ENCODE measurements at places on chromosomes 7 and 10.

DNA sequence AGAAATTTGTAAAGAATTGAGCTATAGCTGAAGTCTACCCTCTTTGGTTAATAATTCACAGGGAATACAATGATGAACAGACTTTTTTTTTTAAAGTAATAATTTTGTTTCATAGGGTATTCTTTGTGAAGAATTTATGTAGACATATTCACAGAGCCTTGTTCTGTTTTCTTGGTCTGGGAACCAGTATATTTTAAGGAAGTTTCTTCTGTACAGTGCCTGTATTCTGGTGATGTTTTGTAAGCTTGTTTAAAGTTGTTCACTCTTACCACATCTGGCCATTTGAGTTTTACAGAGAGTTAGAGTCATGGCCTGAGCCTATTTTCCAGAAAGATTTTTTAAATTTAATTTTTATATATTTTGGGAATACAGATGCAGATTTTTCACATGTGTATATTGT, 70.3 kb downstream of the CCSER2 start:
- peak; percentile 64 for DNase-seq

GRCh38 chr10:79264942-79265341, 82.3 kb upstream of the PPIF start:
- peak; percentile 42 for DNase-seq

GRCh38 chr7:135620980-135621850, 41.1 kb upstream of the STMP1 start:
- peak; percentile 48 for DNase-seq

DNA sequence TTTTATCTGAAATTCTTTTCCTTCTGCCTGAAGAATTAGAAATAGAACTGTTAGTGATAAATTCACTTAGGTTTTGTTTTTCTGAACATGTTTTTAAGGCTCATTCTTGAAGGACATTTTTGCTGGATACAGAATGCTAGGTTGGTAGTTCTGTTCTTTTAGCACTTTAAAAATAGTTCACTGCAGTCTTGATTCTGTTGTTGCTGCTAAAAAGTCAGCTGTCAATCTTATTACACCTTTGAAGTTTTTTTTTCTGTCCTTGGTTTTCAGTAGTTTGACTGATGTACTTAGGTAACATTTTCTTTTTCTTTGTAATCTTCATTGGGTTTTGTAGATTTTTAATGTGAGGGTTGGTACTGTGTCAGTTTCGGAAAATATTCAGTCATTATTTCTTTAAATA, 48.7 kb downstream of the C1GALT1 start:
- DNase-seq: no peak

DNA sequence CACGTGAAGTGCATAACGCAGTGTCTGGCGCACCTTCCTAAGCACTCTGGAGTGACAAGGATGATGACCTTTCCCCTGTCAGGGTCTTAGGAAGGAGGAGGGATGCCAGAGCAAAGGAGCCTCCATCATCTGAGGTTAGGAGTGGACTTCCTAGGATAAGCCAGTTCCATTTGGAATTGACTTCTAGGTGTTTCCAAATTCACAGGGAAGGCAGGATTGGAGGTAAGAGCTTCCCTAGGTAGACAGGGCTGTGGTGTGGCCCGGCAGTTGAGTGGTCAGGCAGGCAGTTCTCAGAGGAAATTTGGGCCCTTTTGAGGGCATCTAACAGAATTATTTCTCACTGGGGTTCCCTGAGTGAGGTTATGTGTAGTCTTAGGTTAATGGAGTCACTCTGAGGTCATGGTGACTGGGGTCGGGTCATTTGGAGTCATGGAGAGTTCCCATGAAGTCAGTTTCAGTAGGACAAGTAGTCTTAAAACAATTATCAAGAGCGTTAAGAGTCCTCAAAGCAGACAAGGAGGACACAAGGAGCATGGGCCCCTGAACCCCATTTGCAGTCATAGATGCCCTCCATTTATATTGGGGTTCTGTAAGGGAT, 8.2 kb downstream of the PPIF start:
- no peak for DNase-seq

DNA sequence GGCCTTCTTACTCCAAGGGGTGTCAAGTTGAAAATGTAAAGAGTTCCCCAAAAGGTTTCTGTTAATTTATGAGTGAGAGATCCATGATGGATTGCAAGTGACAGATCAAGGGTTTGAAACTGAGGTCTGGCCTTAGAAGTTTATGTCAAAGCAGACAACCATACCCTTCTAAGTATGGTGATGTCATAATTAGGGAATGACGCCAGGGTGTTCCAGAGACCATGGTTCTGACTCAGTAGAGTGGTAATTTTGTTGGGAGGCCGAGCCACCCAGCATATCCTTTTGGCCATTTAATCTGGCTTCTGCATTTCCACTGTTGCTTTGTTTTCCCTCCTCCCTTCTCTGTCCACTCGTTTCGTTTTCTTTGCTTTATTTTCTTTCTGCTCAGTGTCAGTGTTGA, 2.7 kb downstream of the TRUB1 start:
- no peak for DNase-seq

DNA sequence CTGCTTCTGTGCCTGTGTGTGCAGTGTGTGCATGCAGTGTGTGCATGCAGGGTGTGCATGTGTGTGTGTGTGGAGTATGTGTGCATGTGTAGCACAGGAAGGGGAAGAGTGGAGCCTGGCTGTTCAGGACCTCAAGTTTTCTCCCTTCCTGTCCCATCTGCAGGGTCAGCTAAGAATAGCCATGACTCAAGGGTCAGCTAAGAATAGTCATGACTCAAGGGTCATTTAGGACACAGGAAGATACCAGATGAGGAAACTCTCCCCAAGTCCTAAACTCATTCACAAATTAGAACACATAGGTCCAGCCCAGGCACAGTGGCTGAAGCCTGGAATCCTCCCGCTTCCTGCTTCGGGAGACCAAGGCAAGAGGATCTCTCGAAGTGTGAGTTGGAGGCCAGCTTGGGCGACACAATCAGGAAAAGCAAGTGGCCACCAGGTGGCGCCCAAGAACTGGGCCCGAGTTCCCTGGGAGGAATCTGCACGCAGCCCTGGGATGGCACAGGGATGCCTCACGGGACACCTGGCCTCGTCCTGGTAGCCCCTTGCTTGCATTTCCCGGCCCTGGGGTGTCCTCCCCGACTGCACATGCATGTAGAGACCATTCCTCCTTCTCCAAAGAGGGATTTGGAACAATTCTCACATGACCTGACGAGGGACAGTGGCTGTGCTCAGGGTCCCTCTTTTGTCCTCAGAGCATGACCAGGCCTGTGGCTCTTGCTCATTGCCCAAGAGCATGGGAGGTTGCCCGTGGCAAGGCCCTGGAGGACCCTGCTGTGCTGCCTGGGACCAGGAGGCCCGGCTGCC, 21.4 kb upstream of the VOPP1 start:
- peak; percentile 87 for DNase-seq

- DNase-seq: no peak
These were observed 142.8 kb upstream of the PHYHIPL start for GRCh38 chr10:59033622-59034021.

- no peak for DNase-seq
These were observed 19.0 kb downstream of the GBF1 start for GRCh38 chr10:102264371-102264770.

DNA sequence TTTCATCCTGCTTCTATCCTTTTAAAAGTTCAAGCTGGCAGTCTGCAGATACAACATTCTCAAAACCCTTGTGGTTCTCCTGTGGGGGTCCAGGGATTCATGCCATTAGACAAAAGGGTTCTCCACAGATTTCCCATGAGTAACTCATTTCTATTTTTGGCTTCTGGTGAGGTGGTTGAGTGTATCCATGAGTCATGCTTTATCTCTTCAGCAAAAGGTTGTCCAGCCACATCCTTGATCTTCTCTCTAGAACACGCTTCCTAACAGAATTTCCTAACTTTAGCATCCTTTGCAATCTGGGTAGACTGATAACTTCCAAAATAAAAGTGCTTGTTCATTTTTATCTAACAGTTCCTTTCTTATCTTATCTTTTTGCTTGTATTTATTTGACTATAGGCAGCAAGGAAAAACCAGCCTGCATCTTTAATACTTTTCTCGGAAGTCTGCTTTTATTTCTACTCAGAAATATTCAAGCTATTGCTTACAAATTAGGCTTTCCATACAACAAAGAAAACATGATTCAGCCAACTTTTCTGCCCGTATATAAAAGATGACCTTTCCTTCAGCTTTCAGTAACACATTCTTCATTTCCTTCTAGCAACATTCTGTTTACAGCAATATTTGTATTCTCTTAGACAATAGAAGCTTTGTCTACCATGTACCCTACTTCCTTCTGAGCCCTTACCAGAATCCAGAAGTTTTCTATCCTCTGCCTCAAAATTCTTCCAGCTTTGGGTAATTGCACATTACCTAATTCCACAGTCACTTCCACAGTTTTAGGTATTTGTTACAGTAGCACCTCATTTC, 79.3 kb upstream of the IL6 start:
- no peak for DNase-seq

DNA sequence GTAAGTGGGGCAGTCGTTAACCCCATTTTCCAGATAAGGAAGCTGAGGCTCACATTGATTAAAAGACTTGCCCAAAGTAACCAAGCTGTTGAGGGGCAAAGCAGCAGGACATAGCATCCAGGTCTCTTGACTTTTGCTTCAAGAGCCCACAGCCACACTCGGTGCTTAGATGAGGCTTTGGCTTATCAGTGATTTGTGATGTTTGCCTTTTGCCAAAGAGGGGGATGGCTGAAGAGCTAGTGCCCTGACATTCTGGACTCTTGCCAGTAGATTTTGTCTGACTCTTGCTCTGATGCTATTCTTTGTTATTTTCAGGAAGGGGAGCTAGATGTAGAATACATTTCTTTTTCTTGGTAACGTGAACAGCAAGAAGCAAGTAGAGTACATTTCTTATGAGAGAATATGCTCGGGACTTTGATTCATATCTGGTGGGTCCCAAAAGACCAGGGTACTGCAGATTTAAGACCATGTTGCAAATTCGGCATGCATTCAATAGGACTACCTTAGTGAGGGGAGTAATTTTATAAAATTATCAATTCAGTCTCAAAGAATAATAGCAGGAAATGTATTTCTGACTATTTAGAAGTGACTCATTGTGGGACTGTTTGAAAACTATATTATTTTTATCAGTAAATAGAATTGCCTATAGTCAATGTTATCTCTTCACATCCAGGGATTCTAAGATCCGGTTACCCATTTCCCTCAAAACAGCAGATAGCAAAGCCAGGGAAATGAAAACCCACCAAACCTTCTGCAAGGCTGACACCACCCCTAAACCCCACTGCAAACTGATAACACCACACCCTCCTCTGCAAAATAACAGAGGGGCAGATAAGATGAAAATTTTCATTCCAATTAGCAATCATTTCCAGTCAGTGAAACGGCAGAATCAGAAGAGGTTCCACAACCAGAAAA, 180.0 kb upstream of the BMPER start:
- DNase-seq: no peak

- no peak for DNase-seq
These were observed 35.7 kb downstream of the LHPP start for GRCh38 chr10:124497196-124497881.

GRCh38 chr10:98242823-98243222, 25.2 kb downstream of the LOXL4 start:
- no peak for DNase-seq

GRCh38 chr7:69213878-69214277, 384.4 kb upstream of the AUTS2 start:
- no peak for DNase-seq

- peak; percentile 76 for DNase-seq
These were observed 7.7 kb downstream of the SLC37A3 start for GRCh38 chr7:140390466-140391190.

GRCh38 chr10:132861884-132862461, 76.0 kb upstream of the NKX6-2 start:
- no peak for DNase-seq

GRCh38 chr7:14125998-14126397, 136.5 kb upstream of the ETV1 start:
- DNase-seq: no peak

DNA sequence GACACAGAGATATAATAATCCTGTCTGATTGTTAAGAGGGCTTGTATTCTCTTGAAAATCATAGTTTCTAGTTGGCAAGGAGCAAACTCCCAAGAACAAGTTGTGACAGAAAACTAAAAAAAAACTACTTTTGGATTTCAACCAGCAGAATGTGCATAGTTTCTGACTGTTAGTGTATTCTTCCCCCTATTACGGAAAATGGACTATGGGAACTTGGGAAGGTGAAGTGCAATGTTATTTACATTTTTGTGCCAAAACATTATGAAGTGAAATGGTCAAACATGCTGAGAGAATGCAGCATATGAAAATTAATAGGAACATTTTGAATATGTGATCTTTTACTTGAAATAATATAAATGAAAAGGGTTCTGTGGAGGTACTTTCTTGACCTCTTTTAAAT, 660.8 kb downstream of the SUGCT start:
- DNase-seq: no peak

GRCh38 chr7:158239290-158239981, 348.2 kb downstream of the PTPRN2 start:
- no peak for DNase-seq

DNA sequence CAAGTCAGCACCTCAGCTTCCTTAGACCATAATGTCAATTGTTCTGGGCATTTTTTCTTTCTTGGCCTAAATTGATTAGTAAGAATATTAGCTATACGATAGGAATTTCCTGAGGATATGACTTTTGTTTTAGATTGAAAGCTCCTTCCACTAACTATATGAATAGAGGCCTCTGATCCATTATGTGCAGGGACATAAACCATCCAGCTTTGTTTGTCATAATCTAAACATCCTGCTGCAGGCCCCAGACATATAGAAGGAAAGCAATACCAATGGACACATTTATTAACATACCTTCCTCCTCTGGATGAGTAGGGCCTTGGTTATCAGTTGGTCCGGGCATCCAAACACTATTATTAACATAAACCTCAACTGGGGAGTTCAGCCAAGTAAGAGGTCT, 4.3 kb upstream of the GIMAP4 start:
- no peak for DNase-seq

GRCh38 chr10:61708846-61709245, 46.1 kb downstream of the CABCOCO1 start:
- DNase-seq: no peak

DNA sequence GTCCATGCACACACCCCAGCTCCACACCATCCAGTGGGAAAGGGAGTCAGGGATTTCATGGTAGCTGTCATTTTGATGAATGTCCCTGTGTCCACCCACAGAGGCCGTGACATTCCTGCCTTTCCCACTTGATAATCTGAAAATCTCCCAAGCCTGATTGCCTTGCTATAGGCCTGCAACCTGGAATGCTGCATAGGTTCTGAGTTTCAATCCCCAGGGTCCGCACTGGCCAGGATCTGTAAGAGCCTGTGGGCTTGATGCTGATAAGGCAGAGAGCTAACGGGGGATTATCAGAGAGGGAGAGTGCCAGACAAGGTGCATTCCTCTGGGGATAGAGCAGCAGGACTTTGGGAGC, 57.5 kb downstream of the RBM20 start:
- no peak for DNase-seq

- no peak for DNase-seq
These were observed 660 bp downstream of the GALNT17 start for GRCh38 chr7:71132377-71133231.

DNA sequence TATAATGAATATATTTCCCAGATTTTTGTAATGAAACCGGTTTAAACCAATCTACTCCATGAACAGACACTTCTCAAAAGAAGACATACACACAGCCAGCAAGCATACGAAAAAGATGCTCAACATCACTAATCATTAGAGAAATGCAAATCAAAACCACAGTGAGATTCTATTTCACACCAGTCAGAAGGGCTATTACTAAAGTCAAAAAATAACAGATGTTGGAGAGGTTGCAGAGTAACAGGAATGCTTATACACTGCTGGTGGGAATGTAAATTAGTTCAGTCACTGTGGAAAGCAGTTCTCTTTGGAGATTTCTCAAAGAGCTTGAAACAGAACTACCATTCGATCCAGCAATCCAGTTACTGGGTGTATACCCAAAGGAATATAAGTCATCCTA, 240.7 kb downstream of the TSPAN12 start:
- no peak for DNase-seq

- no peak for DNase-seq
These were observed 42.6 kb upstream of the CFAP46 start for GRCh38 chr10:132984801-132985545.
